ENCODE measurements at places on chromosomes 5 and 9.

GRCh38 chr9:109579191-109579948 is 81.3 kb upstream of the PTPN3 start:
- no peak for DNase-seq

DNA sequence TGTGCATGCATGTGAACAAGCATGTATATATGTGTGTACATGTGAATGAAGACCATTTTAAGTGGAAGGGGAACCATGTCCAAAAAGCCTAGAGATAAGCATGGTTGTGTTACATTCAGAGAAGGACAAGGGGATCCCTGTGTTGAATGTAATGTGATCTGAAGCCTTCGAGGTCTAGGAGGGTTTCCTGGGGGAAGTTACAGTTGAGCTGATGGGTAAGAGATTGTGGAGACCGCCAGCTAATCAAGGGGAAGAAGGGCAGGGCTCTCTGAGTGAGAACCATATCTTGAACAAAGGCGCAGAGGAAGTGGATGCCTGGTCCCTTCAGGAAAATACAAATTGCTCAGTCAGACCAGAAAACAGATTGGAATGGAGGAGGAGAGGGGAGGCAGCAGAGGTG is 45.5 kb upstream of the TNFSF15 start:
- DNase-seq, result no peak

DNA sequence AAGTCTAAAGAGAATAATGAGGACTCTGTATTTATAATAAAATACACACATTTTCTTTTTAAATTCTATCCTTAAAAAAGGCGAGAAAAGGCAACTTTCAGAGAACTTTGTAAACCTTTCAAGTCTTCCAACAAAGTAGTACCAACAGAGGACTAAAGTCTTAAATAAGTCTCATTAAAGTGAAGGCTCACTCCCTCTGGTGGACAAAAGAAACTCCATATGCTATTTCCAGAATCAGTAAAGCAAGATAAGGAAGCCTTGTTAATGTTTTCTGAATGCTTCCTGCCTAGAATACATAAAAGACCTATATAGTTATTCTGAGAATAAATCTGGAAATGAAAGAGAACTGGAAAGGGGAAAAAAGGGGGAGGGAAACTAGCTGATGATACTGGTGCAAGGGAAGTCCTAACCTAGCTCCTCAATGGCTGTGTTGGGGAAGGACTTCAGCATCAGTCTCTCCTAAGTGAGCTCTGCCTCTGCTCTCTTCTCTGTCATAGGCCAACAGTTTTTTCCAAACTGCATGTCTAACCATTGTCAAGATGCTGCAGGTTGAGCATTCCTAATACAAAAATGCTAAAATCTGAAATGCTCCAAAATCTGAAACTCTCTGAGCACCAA is 7.2 kb downstream of the HMGCS1 start:
- no peak for DNase-seq

DNA sequence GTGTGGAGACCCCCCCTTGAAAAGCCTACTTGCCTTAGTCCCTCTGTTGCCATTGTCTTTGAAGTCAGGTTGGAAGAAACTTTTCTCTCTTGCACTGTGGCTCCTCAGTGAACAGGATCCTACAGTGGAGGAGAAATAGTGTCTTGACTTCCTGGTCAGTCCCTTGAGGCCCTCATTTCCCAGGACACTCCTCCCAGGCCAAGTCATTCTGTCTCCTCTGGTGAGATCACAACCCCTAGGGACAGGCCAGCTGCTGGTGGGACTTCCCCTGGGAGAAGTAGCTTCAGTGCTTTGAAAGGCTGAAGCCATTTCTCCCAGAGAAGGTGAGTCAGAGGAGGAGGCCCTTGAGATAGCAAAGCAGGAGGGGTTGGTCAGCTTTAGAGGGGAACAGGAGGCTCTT is 10.1 kb upstream of the GRIA1 start:
- DNase-seq, result no peak

GRCh38 chr5:132427281-132428146 is 58.0 kb downstream of the SLC22A5 start:
- no peak for DNase-seq

GRCh38 chr9:127050152-127050551 is 72.3 kb downstream of the ANGPTL2 start:
- DNase-seq, result no peak

DNA sequence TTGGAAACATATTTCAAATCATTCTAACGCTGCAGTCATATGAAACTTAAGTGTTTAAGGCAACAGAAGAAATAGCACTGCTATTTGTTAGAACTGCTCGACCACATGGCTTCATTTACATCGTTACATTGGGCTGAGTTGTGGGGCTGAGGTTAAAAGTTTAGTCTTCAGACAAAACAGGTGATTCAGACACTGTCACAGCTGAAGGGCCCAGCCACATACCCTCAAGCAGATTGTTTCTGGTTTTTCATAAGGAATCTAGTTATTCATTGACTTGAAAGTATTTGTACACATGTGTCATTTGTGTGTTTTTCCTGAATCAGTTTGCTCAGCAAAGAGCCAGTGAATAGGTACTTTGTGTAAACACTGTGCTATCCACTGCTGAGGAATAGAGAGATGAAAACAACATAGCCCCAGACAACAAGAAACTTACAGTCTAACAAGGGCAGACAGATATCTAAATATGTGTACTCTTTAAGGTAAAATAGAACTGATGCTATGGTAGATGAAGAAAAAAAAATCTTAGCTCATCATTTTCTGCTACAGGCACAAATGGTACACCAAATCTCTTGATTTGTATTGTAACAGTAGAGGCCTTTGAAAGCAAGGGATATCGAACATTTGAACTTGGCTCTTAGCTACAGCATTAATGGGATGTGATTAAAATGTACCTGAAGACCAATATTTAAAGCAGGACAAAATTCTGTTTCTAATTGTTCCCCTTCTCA is 357.6 kb upstream of the RPS23 start:
- no peak for DNase-seq

DNA sequence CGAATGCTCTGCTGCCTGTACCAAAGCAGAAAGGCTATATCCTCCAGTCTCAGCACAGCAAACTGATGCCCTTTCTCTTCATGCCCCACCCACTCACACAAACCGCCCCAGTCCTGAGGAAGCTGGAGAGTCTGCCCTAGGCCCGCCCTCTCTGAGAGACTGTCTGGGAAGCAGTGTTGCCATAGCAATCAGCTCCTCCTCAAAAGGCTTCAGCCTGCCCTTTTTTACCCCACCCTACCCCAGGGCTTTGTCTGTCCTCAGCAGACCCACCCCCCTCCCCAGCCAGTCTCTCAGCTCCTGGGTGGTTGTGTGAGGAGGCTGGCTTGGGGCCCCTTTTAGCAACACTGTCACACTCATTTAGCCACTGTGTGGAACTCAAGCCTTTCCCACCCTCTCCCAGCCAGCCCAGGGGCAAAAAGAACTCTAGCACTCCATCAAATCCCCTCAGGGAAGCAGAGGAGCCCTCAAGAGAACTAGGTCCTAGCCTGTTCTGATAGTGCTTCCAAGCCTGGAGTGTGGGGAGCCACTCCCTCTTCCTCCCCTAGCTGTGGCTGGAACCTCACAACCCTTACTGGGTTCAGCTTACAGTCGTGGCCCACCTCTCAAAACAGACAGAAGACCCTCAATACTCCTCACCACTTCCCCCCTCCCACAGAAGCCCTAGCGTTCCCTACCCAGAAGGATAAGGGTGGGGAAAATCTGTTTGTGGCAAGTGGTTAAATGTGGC is 1.4 kb downstream of the ATOSB start:
- DNase-seq, result peak; percentile 39

- no peak for DNase-seq
These were observed 35.5 kb downstream of the PIP5K1B start for GRCh38 chr9:68740561-68740960.

DNA sequence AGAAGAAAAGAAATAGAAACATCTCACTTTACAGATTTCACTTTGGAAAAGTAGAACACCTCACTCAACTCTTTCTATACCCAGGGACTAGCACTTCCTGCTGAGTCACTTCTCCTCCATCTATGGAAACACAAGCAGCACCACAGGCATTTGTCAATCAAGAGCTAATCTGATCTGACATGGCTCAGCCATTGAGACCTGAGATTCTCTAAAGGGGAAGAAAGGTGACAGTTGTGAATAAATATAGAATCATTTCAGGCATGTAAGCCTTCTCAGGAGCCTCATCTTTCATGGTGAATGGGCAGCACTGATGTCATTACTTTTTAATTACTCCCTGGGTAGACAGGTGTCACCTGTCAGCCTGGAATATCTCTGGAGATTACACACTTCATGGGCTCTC is 559.8 kb downstream of the HINT1 start:
- no peak for DNase-seq

- no peak for DNase-seq
These were observed 93.3 kb downstream of the PARP8 start for GRCh38 chr5:50759526-50760270.

DNA sequence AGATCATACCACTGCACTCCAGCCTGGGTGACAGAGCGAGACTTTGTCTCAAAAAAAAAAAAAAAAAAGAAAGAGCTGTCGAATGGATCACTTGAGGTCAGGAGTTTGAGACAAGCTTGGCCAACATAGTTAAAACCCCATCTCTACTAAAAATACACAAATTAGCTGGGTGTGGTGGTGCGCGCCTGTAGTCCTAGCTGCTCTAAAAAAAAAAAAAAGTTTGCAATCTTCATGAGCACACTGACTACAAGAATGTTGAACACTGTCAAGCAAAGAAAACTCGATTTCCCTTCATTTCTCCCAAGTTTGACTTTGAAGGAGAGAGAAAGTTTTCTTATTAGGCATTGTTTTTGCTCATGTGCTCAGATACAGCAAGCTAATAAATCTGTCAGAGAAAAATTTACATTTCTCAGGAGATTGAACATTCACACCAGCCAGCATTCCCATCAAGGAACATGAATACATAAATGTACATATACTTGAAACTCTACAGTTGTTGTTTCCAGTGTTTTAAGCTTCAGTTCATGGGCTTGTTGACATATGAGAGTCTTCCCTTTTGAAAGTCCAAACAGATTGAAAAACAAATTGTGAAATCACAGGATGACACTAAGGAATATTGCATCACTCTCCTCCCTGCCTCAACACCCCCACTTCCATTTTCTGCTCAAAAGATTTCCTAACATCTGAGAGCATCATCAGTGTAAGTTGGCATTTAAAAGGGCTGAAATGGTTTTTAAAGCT is 81.8 kb downstream of the ARRDC3 start:
- no peak for DNase-seq

- DNase-seq, result no peak
These were observed 1.3 kb downstream of the LRRC26 start for GRCh38 chr9:137168573-137168903.

DNA sequence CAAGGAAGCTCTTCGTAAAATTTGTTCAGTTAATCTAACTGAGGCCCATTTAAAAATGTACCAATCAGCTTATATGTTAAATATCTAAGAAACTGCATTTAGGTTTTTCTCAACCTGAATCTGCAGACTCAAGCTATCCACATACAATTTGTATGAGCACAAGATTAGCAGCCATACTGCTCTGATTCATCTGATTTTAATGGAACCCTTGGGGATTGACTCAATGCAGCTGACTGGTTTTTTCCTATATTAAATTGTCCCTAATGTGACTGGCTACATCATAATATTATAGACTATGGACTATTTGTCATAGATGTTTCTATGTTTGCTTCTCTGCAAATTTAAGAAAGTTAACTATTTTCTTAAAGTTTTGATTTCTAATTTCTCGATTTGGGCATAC is 451.0 kb upstream of the TUSC1 start:
- no peak for DNase-seq
